Activated T-helper 2 cell treated with anti-CD3 and anti-CD28 coated beads, Interferon-gamma antibody, Interleukin-2, Interleukin-4, amounts not matched to agents 10 μg/mL and 5 μg/mL and 100 μg/mL, durations not matched to agents 14 hours and 24 hours and 36 hours (primary cell): ENCODE measurements at places on chromosomes 7 and 10. TPM values are rescaled to one million over a fixed set of nuclear protein-coding genes. Genes with fewer than 3 reads are reported as not detected.

STEAP4 gene
- 0.39 and 0.48 TPM in 2 replicates for total RNA-seq

CC2D2B gene
- 0.18 and 0.75 TPM in 2 replicates for total RNA-seq

GOLGA7B gene
- 0.34 and 0.62 TPM in 2 replicates for total RNA-seq

OLAH gene
- total RNA-seq: not detected in 2 replicates

ASB15 gene
- not detected in 2 replicates for total RNA-seq

EPO gene
- total RNA-seq: 0.14 TPM in 1 of 2 replicates, not detected in the other

CCZ1B gene
- total RNA-seq: 83.1 and 85.7 TPM in 2 replicates

WEE2 gene
- 0.05 TPM in 1 of 2 replicates, not detected in the other for total RNA-seq

CPED1 gene
- not detected in 2 replicates for total RNA-seq

EPHB4 gene
- 2.1 and 2.4 TPM in 2 replicates for total RNA-seq

CTBP2 gene
- 0.41 and 0.48 TPM in 2 replicates for total RNA-seq

TUBB8 gene
- total RNA-seq: not detected in 2 replicates

TET1 gene
- 1.5 and 1.6 TPM in 2 replicates for total RNA-seq

FFAR4 gene
- total RNA-seq: not detected in 2 replicates

LDB3 gene
- total RNA-seq: 0.05 TPM in 1 of 2 replicates, not detected in the other

SEMA3E gene
- total RNA-seq: not detected in 2 replicates
